ENCODE measurements at places on chromosomes 6 and 20.

- no peak for DNase-seq
Observed at GRCh38 chr6:50966532-50966931, 147.9 kb downstream of the TFAP2B start.

- DNase-seq = no peak
Observed at GRCh38 chr6:116557893-116558292, 4.3 kb downstream of the CALHM4 start.

DNA sequence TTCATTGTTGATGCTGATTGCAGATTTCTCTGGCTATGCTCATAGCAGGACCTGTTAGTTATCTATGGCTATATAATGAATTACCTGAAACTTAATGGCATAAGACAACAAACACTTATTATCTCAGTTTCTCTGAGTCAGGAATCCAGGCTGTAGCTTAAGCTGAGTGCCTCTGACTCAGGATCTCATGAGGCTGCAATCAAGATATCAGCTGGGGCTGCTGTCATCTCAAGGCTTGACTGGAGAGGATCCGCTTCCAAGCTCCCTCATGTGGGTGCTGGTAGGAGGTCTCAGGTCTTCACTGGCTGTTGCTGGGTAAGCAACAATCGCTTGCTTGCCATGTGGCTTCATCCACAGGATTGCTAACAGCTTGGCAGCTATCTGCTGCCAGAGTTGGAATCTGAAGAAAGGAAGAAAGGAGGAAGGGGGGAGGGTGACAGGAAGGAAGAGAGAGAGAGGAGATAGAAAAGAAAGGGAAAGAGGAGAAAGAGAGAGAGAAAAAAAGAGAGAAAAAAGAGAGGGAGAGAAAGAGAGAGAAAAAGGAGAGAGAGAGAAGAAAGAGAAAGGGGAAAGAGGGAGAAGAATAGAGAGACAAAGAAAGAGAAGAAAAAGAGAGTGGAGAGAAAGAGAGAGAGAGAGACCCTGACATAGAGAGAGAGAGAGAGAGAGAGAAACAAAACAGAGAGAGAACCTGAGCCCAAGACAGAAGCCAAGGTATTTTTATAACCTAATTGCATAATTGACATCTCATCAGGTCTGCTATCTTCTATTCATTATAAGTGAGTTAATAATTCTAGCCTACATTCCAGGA lies 579.0 kb upstream of the BTBD3 start:
- no peak for DNase-seq

DNA sequence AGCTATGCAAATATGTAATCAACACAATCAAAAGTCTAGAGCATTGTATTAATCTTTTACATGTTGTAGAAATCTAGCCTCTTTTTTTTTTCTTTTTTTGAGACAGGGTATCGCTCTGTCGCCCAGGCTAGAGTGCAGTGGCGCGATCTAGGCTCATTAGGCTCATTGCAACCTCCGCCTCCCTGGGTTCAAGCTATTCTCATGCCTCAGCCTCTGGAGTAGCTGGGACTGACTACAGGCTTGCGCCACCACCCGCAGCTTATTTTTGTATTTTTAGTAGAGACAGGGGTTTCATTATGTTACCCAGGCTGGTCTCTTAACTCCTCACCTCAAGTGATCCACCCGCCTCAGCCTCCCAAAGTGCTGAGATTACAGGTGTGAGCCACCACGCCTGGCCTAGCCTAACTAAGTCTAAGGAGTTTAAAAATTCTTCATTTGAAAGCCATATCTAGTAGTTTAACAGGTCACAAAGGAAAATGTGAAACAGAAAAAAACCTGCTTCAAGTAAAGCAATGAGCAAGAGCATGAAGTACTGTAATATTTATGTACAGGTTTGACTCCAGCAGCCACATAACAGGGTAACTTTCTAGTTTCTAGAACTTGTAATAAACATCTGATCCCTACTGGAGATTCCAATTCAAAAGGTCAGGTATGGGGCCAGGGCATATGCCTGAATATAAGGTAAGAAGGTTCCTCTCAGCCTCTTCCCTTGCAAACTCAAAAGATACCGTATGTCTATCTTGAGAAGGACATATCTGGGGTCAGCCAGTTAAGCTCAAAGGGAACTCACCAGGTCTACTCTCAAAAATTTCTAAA lies 4.4 kb downstream of the CPNE1 start:
- no peak for DNase-seq

GRCh38 chr20:34705008-34705396 lies 858 bp downstream of the TP53INP2 start:
- DNase-seq = no peak
